ENCODE measurements at places on chromosomes 11 and 22.

DNA sequence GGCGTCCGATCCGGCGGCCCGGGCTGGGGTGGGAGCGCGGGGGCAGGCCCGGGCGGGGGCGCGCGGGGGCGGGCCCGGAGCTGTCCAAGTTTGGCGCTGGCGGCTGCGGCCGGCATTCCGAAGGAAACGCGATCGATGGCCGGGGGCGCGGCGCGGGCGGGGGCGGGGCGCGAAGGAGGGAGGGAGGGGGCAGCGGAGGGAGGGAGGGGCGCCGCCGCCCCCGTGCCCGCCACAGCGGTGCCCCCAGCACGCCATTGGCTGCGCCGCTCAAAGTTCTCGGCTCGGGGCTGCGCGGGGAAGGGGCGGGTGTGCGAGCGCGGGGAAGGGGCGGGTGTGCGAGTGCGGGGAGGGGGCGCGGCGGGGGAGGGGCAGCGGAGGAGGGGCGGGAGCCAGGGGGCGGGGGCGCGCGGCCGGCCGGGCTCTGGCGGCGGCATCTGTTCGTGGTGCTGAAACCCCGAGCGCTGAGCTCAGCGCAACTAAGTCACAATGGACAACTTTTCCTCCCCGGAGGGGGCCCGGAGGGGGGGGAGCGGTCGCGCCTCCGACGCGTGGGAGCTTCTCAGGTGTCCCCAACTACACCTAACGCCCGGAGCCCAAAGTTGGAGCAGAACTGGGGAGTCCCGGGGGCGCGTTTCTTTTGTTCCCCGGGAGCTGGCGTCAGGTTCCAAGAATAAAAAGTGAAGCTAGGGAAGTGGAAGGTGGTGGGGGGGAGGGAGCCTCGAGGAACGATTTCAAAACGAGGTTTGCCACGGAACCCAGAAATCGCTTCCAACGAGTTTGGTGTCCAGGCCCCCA is 2.2 kb downstream of the PHF21B start:
- DNase-seq = no peak

- no peak for DNase-seq
Observed at GRCh38 chr11:36865846-36866245, 267.8 kb upstream of the RAG2 start.

DNA sequence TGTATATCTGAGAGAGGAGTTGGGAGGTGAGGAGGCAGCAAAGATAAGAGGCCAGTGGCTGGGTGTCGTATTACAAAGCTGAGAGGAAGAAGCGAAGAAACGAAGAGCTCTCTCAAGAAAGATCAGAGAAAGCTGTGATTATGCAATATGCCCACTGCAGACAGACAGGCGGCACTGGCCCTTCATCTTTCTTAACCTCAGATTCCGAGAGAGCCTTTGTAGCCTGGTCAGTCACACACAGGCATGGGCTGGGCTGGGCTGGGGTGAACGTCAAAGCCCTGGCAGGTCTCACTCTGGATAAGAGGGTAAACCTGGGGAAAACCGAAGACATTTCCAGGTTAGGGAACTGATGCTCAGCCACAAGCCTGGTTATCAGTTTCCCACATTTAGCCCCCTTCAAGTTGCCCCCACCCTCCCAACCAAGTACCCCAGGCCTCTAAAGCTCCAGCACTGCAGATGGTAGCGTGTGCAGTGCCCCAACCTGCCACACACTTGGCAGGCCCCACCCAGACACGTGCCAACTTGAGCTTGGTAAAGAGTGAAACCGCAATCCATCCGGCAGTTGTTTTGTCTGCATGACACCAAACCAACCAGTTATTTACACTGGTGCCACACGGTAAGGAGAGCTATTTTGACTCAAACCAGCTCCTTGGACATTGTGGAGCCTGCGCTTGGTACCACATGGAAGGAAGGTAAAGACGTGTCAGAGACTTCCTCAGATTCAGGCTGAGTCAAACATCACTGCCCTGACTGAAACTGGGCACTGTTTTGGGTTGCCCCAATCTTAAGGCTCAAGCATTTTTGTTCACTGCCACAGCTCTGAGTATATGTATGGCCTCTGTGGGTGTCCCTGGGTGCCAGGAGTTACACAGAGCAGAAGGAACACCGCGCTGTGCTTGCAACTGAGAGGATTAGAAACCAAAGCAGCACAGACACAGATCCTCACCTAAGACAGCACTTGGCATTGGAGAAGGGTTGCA is 135.9 kb downstream of the FDX1 start:
- no peak for DNase-seq

DNA sequence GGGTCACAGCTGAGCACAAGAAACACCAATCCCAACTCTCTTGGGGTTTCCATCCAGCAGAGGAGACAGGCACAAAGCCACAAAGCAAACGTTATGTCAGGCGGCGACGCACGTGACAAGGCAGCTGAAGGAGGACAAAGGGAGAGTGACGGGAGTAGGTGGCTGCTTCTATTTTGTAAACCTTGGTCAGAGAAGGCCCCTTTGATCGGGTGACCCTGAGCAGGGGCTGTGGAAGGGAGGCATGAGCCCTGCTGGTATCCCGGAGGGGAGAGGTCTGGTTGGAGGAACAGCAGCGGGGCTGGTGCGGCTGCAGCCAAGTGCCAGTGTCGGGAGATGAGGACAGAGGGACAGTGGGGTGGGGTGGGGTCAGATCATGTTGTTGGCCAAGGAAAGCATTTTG is 17.3 kb upstream of the RFPL3 start:
- no peak for DNase-seq

- no peak for DNase-seq
Observed at GRCh38 chr22:17481424-17481823, 81.9 kb upstream of the SLC25A18 start.

DNA sequence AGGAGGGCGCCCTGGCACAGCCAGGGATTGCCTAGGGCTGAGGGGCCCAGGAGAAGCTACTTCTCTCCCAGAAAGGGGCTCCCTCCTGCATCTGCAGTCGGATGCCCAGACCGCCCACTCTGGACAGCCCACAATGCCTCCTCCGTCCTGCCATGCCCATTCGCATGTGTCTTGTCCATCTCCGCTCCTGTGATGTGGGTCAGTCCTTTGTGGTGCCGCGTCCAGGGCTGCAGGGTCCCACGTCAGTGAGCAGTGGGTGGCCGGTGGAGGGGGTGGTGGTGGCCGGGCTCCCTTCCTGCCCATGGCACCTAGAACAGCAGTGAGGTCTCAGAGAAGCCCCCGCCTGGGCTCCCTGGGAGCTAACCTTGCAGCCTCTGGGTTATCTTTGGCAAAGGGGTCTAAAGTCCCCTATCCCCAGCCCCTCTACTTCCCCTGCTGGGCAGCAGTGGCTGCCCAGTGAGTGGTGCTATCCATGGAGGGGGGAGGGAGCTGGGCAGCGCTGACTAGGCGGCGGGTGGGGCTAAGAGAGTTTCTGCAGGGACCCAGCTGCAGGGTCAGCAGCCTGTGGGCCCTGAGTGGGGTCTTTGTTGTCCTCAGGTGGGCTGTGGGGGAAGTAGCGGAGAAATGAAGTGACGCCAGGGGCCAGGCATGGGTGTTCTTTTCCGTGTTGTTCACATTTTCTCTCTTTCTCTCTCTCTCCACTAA is 41.1 kb downstream of the KCNC1 start:
- no peak for DNase-seq

DNA sequence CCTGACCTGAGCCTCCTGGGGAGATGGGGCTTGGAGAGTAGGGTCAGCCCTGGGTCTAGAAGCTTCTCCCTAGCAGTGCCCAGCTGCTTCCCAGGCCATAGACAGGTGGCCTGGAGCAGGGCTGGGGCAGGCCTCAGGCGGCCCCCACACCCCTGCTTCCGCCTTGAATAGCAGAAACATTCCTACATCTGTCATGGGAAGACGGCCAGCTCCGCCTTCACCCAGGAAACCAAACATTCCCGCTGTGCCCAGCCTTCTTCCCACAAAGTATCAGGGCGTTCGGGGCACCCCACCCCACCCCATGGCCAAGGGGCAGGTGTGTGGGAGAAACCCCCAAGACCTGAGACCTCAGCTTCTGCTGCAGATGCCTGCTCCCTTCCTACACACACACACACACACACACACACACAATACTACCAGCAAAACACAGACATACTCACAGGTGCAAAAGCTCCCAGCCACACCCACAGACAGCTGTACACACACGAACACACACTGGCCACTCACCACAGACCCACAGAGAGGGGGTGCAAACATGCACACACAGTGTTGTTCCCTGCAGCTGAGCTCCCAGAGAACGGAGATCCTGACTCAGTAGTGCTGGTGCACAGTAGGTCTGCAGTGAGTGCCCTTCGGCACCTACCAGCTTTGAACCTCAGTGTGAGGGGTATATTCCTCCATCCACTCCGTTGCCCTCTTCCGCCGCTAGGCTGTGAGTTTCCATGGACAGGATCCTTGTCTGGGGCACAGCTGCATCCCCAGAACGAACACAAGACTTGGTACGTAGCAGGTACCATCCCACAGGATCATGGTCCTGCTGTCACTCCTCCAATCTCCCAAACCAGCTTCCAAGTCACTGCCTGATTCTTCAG is 37.4 kb downstream of the PDGFB start:
- no peak for DNase-seq

DNA sequence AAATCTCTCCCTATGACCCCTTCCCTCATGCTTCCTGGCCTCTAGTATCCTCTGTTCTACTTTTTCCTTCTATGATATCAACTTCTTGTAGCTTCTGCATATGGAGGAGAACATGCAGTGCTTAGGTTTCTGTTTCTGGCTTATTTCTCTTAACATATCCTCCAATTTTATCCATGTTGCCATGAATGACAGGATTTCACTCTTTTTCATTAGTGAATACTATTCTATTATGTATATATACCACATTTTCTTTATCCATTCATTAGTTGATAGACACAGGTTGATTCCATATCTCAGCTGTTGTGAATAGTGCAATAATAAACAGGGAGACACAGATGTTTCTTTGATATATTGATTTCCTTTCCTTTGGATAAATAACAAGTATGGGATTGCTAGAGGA is 123.3 kb upstream of the SESN3 start:
- no peak for DNase-seq

GRCh38 chr11:123973816-123974215 is 3.8 kb downstream of the OR10S1 start:
- no peak for DNase-seq

GRCh38 chr11:69465236-69466000 is 16.0 kb upstream of the LINC01488 start:
- no peak for DNase-seq

DNA sequence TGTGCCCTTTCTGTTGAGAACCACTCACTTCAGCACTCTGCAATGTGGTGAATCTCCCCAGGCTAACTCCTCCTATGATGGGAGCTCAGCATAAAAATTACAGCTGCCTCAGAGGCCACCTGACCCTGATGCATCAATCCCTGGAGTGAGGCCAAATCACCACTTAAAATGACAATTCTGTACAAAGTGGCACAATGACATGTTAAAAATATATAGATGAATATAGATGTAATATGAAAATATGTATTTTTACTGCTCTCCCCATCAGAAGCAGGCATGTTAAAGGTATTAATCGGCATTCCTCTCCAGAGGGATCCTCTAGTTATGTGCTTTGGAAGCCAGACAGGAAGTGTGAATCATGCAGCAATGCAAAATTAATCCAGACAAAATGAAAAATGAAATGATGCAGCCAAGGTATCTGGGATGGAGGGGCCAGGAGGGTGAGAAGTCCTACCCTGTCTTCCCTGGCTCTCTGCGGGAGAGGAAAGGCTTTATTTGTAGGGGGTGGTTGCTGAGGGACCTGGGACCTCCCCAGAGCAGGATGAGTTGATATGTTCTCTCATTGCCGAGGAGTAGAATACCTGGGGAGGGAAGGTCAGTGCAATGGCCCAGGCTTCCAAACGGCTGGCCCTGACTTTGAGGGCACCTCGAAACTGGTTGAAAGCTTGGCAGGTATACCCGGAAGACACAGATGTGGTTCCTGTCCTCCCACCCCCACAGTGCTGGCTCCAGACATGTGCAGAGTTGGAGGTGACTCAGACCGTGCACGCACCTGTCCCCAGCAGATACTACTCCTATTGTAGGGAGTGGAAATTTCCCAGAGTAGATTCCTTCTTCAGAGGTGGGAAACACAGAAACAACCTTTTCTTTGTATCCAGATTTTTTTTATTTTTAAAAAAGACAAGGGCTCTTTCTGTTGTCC is 347.9 kb upstream of the NCAM1 start:
- no peak for DNase-seq

DNA sequence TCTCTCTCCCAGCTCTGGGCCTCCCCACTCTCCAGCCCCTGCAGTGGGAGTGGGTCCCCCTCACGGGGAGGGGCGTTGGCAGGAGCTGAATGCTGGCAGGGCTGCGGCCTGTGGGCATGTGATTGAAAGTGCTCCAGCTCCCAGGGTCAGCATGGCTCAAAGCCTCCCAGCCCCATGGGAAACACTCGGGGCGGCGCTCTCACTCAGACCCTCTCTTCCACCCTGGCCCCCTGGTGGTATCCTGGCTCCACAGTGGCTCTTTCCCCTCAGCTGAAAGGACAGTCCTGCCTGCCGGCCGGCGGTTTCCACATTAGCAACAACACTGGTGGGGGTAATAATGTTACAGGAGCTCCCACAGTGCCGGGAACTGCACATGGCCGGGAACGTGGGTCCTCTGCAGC is 35.5 kb downstream of the POLR3H start:
- DNase-seq = no peak

GRCh38 chr11:64334764-64335735 is 5.0 kb upstream of the CCDC88B start:
- no peak for DNase-seq

DNA sequence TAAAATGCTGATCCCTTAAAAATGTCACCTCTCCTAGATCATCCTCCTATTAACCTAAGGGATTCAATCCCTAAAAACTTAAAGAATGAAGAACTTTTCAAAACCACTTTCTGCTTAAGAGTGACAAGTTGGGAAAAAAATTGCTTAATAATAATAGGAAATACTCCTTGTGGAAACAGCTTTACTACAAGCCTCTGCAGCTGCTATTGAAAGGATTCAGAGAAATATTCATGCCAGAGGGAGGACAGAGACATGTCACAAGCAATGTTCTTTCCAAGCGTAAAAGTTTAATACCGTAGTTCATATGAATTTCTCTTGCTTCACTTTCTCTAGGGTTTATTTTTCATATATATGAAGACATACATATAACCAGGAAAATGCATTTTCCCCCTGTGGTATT is 98.2 kb downstream of the ARHGAP20 start:
- no peak for DNase-seq

DNA sequence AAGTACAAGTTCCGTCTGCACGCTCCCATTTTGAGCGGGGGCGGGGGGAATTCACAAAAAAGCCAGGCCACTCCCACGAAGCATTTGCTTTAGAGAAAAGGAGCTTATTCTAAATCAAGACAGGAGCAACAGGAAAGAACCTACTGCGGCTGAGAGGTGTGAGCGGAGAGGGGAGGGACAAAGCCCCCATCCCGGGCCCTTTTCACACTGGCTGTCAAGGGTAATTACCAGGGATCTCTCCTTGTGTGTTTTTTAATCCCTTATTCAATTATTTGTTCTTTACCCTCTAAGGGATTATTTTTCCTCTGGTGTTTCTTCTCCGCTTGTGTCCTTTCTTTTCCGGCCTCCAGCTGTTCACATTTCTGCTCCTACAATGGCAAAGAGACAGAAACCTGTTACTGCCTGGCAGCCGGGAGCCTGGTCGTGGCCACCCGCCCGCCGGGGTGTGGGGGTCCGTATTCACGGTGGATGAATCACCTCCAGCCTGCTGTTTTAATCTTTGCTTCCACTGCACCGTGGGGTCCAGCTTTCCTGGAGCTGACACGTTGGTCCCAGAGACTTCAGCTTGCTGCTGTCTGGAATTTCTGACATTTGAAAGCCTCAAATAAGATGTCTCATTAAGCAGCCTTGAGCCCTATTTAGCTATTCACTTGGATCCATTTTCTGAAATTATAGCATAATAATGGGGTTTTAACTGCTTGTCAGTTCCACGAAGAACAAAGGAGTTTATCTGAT is 61.4 kb upstream of the FADD start:
- DNase-seq = no peak
